ENCODE measurements at places on chromosomes 4 and X. TPM values are rescaled to one million over a fixed set of nuclear protein-coding genes. Genes with fewer than 3 reads are reported as not detected.

Gene DCAF12L2
- 0.12 TPM for total RNA-seq

Gene CXorf65
- total RNA-seq = not detected

Gene UNC5C
- total RNA-seq = 0.01 TPM

Gene SLC9B1
- total RNA-seq = 0.09 TPM

Gene OPRPN
- total RNA-seq = not detected

Gene ATP11C
- total RNA-seq = 12.5 TPM

Gene NSG1
- total RNA-seq = 2.2 TPM

Gene ARHGAP6
- total RNA-seq = not detected

Gene FSTL5
- total RNA-seq = 0.05 TPM

Data from A549 treated with CORT108297 at 1 μM for 4 hours (cell line).